ENCODE measurements at places on chromosomes 6 and 20.

DNA sequence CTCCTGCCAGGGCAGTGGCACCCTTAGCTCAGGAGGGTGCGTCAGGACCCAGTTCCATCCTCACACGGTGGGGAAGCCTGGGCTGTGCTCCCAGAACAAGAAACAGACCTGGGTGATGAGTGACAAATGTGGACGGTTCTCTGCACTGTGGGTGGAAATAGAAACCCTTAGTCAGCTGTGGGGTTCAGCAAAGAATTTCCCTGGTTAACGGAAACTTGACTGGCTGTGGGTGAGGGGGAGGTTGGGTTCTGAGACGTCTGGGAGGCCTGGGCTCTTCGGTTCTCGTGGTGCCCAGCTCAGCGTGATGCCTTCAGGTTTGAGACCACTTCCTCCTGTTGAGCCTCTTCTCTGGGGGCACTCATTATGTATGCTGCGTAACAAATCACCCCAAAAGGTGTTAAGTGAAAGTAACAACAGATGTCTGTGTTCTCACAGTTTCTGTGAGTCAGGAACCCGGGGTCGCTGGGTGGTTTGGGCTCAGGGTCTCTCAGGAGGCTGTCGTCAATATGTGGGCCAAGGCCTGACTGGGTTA is 53.1 kb upstream of the FAM83D start:
- no peak for DNase-seq

- peak; percentile 11 for DNase-seq
These were observed 15.9 kb downstream of the GPR31 start for GRCh38 chr6:167141667-167142432.

DNA sequence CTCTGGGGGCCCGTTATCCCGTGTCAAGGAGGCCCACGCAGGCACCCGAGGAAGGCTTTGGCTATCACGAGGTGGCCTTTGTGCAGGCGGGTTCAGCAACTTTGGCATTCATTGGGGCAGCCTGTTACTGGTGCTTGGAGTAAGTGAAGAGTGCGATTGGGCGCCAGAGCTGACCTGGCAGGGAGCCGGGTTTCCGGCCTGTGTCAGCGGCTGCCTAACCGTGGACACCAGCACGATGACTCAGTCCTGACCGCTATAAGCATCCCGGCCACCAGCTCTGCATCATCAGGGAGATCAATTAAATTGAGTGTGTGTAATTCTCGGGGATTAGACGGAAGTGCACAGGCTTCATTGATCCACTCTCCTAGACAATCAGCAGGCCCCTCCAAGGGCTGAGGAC is 45.9 kb downstream of the CDH4 start:
- DNase-seq, result no peak

GRCh38 chr6:100112855-100113508 is 119.0 kb upstream of the MCHR2 start:
- no peak for DNase-seq

DNA sequence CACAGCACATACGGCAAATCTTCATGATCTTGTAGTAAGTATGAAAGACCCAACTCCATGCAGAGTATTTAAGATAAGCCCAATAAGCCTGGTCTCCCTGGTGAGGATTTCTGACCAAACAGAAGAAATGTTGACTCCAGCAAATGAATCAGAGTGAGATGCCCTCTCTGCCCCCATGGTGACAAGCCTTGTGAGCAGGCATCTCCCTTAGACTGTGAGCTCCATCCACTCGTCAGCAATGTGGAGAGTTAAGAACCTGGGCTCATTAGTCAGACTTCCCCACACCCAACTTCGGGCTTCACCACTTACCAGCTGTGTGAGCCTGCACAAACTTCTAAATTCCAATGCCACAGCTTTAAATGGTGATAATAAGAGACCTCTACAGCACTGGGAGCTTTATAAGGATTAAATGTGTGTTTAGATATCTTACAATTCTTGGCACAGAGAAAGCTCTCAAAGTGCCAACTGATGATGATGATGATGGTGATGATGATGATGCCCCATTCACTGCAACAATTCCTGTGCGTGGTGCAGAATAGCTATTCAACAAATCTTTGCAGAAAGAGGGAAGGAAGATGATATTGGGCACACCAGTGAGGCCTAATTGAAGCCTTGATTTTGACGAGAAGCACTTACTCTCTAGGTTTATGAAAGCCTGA is 253.4 kb upstream of the TAB2 start:
- DNase-seq, result no peak

DNA sequence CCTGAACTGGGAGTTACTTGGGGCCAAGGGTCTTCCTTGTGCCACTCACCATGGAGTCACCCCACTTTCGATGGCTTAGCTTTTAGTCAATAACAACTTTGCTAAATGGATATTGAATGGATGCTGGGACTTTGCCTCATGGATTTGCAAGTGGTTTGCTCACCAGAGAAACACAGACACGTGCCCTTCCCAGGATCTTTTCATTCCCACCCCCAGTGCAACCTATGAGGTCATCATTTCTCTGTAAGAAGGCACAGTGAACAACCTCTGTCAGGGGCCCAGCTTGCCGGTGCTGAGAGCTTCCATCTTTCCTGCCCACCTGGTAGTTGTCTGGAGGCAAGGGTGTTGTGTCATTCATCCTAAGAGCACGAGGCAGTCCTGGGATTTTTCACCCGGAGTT is 256.8 kb upstream of the PMEPA1 start:
- no peak for DNase-seq

DNA sequence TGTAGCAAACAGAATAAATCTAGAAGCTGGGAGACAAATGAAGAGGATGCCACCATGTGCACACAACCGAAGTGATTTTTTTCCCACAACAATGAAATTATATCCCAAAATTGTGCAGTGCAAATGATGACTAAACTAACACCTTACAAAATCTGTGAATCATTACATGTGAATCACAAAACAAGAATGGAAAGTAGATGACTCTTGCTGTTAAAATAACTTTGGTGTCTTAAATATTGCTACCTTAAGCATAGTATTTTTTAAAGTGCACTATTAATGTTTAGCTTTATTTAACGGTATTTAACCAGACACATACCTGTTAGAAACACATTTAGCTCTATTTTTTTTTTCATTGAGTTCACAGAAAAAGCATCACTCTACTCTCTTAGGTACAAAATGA is 190.8 kb downstream of the TBC1D32 start:
- DNase-seq, result no peak

DNA sequence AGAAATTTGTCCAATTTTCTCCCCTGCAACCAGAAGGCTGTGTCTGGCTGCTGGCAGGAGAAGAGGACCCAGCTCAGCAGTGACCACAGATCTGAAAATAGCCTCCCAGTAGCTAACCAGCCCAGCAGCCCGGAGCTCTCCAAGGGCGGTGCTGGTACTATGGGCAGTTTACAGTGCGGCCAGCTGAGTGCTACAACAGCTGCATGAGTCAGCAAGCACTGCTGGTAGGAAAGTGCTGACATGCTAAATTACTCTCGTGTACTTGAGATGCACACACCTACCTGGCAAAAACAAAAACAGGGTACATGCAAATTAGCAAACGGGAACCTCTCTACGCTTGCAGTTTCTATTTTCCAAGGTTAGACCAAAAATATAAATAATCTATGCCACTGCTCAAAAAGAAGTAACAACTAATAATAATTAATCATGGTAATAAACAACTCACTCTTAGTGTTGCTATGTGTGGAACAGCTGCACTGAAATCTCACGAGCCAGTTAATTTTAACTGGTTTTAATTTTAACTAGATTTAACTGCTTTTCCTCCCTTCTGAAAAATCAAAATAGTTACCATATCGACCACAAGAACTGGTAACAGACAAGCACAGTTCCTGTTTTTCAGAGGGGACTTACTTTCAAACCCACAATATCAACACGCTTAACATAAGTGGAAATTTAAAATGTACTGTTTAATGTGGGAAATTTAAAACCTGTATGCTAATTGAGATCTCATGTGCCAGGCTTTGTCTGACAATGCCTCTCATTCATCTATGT is 10.8 kb downstream of the BACH2 start:
- peak; percentile 63 for DNase-seq

DNA sequence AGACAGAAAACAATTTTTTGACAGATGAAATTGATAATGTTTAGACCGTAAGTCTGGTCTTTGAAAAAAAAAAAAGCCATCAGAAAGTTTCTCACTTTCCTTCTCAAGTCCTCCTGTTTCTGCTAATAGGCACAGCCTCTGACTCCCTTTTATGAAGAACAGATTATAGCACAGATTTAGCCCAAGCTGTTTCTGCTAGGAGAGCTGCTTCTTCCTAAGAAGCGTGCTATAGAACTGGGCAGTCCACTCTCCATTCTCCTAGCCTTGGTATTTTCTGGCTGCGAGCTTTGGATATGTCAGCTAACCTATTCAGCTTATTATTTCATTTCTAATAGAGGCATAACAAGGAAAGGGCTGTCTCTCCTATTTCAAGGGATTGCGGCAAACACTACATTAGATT is 112.5 kb downstream of the SGK1 start:
- DNase-seq, result no peak

DNA sequence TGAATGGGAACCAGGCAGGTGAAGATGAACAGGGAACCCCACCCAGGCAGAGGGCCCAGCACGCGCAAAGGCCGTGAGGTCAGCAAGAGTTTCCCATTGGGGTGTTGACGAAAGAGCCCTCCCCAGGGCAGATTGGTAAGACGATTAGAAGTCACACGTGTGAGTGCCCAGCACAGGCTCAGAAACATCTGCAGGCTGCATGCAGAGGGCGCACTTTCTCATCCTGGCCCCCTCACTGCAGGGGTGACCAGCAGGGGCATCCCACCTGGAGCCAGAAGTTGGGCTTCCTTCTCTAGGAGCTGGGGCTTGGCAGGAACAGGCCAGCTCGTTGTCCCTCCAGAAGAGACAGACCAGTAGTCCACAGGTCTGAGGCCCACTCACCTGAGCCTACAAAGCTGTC is 38.4 kb downstream of the VSTM2L start:
- no peak for DNase-seq

- DNase-seq, result no peak
These were observed 67.6 kb downstream of the RAB44 start for GRCh38 chr6:36765190-36765589.

DNA sequence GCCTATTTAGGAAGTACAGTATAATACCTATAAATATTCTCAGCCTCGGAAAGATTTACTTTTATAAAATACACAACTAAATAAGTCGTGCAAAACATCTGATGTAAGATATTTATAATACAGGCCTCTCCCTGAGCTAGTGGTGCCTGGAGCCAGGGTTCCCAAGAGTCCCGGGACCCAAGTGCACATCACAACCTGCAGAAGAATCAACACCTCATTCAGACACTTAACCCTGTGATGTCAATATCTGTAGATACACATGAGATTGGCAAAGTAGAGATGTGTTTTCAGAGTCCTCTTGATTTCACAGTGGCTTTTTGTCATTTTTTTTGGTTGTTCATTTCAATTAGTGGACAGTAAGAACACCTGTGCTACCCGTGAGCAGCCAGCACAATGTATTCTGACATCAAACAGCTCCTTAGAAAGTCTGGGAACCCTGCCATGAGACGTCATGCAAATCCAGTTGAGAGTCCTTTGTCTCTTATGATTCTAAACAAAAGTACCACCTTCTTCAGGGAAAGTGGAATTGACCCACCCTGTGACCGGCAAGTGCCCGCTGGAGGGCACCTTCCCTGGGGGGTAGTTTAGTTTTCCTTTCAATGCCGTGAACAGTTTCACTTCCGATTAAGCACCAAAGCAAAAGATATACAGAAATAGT is 101.6 kb downstream of the DACT2 start:
- no peak for DNase-seq

DNA sequence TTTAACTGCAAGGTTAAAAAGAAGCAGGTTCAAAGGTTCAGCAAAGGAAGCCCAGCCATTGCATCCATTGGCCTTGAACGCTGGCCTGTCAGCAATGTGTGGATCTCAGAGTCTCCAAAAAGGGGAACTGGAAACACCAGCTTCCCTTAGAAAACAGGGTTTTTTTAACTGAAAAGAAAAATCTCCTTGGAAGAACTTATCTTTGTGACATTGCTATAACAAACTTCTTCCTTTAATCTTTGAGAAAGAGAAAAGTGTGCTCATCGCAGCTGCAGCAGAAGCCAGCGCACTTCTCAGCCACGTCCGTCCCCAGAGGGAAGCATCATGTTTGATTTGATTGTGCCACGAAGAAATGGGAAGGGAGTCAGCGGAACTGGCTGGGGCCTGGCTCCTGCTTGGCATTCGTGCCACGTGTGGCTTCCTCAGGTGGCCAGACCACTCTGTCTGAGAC is 215.0 kb downstream of the SYNDIG1 start:
- DNase-seq, result no peak

DNA sequence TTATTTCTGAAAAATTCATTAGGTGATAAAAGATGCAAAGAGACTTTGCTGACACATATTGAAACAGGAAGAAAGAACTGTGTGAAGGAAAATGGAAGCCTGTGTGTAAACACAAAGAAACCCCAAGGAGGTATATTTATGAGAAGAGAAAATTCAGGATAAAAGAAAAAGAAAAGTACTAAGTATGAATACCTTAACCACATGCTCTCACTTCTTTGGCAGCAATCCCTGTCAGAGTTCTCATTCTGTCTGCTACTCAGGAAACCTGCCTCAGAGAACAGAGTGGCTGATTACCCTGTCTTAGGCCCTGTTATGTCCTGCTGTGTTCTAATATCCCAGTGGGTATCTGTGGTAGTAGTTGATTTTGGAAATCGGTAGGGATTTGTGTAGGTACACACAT is 457.9 kb downstream of the TBC1D32 start:
- DNase-seq, result no peak

- DNase-seq, result no peak
These were observed 80.2 kb downstream of the CDH4 start for GRCh38 chr20:61332016-61332975.

- peak; percentile 27 for DNase-seq
These were observed 93.4 kb downstream of the ANKS1A start for GRCh38 chr6:34982424-34982852.

DNA sequence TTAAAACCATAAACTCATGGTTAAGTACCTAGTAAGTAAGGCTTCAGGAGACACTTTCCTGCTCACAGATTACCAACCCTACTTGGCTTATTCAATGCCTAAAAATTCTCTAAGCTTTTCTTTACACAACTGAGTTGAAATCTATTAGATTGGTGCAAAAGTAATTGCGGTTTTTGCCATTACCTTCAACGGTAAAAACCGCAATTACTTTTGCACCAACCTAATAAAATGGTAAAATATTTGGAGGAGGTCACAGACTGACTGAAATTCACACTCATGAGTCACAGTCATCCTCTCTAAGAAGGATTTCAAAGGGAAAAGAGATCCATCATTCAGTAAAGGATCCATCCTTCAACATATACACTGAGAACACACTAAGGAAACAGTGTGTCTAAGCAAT is 25.9 kb downstream of the PKHD1 start:
- DNase-seq, result no peak

GRCh38 chr6:19719691-19720128 is 117.5 kb upstream of the ID4 start:
- no peak for DNase-seq

DNA sequence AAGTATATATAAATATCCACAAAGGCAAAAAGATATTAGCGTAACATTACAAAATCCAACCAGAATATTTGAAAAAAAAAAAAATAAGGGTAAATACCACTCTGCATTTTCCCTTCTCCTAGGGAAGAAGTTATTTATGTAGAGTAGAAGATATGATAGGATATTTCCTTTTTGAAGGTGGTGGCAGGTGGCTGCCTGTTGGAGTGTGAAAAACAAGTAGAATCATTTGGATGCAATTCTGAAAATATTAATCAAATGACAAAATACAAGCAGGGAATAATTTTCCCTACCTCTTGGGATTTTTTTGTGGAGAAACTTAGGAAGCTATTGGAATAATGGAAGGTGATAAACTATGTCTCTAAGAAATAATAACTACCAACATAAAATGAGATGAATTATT is 62.5 kb upstream of the OGFRL1 start:
- DNase-seq, result no peak
